Spinal cord (tissue), 10 donors: ENCODE measurements at places on chromosomes 13 and 19.

- DNase-seq = no peak
Observed at GRCh38 chr13:78046331-78046730, 127.7 kb upstream of the EDNRB start.

DNA sequence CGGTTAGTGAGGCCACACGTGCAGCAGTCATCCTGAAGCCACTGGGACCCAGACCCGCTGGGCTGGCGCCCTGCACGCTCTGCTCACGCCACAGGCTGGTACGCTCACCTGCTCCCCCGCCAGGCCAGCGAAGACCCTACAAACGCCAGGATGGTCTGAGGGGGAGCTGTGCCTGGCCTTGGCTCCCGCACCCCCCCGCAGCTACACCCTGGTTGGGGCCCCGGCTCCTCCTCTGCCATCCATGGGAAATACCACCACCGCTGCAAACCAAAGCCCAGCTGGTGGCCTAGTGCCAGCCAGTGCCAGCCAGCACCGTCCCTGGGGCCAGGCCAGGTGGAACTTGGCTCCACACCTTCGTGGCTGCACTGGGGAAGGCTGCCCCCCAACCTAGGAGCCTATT lies 23.3 kb upstream of the CACTIN start:
- no peak for DNase-seq

DNA sequence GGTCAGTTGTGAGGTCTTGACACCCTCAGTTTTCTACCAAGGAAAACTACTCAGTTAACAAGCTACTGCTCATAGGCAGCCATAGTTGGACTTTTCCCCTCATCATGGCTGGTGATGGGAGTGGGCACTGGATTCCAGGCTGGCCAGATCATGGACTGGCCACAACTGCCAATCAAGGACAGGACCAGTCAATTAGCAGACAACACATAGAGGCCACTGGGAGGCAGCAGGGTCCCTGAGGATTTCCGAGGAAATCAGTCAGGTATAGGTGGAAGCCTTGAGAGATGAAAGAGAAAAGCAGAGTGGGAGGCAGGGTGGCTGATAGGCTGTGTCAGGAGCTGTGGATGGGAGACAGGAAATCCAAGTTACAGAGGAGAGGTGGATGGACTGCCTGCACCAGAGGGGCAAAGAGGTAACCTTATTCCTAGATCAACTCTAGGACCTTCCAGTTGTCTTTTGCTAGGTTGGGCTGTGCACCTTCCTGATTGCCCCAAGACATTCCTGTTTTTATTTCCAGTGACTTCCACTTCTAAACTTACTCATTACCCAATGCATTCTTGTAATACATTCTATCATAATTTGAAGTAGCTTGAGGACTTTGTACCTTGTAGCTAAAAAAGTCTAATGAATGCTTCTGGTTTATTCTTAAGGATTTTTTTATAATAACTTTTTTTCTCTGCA lies 361.8 kb downstream of the KCNRG start:
- DNase-seq = no peak

- no peak for DNase-seq
Observed at GRCh38 chr13:30924721-30925120, 7.7 kb upstream of the TEX26 start.

GRCh38 chr19:1076951-1077350 lies 10.0 kb downstream of the ARHGAP45 start:
- DNase-seq = no peak

DNA sequence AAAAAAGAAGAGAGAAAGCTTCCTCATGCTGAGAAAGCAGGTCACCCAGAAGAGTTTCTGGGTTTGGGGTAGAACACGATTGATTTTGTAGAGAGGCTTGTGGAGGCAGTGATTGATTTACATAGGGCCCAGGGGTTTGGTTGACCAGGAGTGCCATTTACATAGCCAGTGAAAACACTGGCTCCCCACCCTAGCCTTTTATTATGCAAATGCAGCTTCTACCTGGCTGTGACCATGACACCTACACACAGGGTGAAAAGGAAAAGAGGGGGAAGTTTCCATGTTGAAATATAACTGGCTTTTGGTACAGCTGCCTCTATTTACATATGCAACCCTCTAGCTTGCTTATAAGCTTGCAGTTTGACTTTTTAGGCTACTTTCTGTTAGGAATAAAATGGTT lies 62.0 kb downstream of the ZNF100 start:
- DNase-seq = no peak

- DNase-seq = no peak
Observed at GRCh38 chr13:109297628-109298027, 488.8 kb downstream of the IRS2 start.

DNA sequence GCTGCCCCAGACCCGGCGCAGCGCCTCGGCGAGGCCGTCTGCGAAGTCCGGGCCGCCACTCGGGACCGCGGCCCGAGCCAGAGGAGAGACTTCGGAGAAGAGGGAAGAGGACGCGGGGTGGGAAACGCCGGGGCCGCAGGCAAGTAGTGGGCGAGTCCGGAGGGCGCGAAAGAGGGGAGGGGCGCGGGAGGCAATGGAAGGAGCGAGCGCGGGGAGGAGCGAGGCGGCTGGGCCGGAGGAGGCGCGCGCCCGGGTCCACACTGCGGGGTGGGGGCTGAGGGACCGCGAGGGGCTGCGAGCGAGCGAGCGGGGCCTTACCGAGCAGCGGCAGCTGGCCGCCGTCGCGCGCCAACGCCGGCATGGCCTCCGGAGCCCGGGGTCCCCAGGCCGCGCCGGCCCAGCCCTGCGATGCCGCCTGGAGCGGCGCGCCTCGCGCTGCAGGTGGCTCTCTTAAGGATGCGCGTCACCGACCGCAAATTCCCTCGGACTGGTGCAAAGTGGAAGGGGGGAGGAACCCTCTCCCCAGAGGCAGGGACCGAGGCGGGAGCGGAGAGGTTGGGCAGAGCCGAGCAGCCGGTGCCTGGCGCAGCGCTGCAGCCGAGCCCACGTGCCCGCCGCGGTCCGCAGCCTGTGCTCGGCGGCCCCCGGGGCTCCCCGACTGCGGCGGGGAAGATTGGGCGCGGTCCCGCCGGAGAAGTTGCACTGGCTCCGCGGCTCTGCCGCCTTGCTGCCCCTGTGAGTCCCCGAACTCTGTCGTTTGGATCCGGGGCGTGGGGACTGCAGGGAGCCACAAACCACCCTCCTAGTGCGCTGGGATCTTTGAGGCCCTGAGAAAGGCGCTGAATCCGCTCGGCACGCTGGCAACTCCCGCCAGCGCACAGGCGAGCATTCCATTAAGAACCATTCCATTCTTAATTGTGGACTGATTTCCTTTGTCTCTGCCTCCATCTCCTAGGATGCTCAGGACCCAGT lies at the start of gene FLT3:
FLT3 (minus strand) TSS at position 427 of the 972 bp plus-strand sequence; CDS start at position 361, 66 bp downstream.
- peak; percentile 32 for DNase-seq

DNA sequence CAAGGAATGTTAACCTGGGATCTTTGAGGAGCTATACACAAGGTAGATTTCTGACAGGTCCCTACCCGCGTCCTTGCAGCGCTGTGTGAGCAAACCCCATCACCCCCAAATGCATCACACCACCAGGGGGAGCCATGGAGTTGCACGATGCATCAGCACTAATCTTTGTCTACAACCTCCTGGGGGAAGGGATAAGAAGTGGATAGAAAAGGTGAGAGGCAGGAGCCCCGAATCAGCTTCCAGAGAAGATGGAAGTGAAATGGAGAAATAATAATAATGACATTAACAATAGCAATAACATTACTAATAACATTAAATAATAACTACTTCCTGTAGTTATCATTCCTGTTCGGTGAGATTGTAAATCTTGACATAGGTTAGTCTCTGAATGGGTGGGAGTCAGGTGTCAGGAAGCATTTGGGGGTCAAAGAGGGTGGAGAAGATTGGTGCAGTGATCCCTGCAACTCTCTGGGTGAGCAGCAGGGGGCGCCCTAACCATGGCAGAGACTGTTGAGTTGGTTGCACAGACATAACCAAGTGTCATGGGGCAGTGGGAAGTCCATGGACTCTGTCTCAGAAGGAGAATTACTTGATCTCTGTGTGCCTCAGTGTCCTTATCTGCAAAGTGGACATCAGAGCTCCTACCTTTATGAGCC lies 16.5 kb downstream of the SIGLEC7 start:
- no peak for DNase-seq

- DNase-seq = peak; percentile 37
Observed at GRCh38 chr13:98022210-98022609, 68.7 kb downstream of the IPO5 start.

DNA sequence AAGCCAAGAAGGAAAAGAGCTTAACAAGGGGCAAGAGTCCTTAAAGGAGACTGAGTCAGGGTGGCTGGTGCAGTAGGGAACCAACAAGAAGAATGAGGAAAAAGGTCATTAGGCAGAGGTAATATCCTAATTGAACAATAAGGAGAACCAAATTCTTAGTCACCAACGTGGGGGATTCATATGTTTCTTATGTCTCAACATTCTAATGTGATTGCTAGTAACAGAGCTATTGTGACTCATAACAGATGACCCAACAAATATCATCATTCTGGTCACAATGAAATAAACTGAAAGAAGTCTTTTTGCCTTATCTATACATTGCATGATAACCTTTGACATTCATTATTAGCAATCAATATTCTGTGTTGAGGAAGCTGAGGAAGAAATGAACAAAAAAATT lies 101.6 kb downstream of the RAP2A start:
- no peak for DNase-seq

- DNase-seq = no peak
Observed at GRCh38 chr19:39133431-39134270, 8.1 kb downstream of the PAK4 start.

GRCh38 chr13:112101360-112101930 lies 34.5 kb downstream of the SOX1 start:
- DNase-seq = no peak

- DNase-seq = no peak
Observed at GRCh38 chr19:21751384-21751783, 16.0 kb downstream of the ZNF100 start.

DNA sequence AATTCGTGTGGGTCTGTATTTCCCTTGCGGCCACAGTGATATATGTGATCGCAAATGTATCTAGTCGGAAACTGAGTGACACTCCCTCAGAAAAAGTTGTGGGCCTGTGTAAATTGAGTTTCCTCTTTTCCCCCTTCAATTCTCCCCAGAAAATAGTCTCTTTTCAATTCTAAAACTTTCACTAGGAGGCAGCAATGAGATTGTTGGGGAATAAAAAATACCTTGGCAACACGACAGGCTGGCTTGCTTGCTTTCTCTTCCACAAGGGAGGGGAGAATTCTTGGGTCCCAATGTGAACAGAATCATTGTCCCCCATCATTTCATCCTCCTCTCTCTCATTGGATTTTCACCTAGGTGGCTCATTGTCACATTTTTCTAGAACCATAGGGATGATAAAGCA lies 3.7 kb upstream of the SOX21 start:
- DNase-seq = no peak

- no peak for DNase-seq
Observed at GRCh38 chr13:40624986-40625385, 41.5 kb downstream of the FOXO1 start.

GRCh38 chr19:38653028-38653571 lies 5.7 kb downstream of the ACTN4 start:
- no peak for DNase-seq

GRCh38 chr13:111657013-111657412 lies 336.6 kb downstream of the TEX29 start:
- no peak for DNase-seq
